ENCODE measurements at places on chromosomes 1 and 21.

DNA sequence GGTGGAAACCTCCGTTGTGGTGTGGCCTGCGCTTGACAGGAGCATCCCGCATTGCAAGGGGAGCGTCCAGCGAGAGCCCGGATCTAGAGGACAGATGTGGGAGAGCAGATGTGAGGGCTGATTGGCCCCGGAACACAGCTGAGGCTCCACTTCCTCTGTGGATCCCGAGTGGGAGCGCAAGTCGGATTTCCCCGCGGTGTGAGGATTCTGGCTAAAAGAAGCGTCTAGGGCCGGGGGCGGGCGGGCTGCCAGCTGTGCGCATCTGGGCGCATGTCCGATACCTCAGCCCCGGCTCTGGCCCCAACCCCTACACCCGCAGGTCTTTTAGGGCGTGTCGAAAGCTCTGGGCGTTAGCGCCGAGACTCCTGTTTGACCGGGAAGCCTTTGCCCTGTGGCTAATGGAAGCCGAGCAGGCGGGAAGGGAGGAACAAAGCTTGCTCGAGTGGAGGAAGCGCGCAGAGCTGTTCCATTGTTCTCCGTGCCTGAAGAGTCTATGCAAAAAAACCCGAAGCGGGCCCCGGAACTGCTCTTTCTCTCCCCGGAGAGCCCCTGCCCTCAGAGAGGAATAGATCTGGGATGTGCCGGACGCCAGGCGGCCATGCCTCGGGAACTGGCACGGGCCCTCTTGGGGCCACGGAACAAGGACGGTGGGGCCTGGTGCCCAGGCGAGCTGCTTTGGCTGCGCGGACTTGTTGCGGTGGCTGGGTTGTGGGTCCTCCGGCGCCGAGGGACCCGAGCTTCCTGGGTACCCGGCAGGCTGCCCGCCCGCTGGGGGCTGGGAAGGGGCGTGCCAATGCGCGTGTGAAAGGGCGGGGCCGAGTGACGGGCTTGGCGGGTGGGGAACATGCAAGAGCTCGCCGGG is 111.1 kb downstream of the NAV1 start:
- DNase-seq: no peak

- DNase-seq: no peak
Measured at GRCh38 chr21:36576441-36576840, 96.5 kb upstream of the CLDN14 start.

DNA sequence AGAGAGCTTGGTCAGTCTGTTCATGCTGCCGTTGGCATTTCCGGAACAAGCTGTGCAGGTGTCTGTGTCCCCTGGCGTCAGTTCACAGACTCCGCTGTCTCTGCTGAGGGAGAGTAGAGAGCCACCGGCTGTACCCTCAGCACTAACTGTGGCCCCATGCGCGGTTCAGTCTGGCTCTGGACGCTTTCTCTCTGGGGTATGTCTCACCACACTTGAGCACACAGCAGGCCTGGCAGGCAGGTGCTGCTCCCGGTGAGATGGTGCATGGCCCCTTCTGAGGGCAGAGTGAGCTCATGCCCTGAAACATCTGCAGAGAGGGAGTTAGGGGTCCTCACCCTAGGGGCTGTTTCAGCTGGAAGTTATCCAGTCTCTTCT is 60.0 kb upstream of the TLR5 start:
- no peak for DNase-seq

DNA sequence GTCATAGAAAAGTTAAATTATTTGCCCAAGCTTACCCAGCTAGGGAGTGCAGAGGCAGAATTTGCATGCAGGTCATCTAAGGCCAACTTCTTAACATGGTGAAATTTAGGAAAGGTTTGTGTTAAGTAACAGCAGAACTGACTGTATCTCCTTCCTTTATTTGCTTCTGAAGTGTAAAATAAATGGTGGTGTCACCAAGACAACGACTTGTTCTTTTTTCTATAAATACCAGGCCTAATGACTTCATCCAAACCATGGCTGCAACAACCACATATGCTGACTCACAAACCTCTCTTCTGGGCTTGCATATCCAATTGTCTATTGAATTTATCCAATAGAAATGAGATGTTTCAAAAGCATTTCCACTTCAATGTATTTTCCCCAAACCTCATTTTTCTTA is 19.1 kb downstream of the COL24A1 start:
- DNase-seq: no peak

DNA sequence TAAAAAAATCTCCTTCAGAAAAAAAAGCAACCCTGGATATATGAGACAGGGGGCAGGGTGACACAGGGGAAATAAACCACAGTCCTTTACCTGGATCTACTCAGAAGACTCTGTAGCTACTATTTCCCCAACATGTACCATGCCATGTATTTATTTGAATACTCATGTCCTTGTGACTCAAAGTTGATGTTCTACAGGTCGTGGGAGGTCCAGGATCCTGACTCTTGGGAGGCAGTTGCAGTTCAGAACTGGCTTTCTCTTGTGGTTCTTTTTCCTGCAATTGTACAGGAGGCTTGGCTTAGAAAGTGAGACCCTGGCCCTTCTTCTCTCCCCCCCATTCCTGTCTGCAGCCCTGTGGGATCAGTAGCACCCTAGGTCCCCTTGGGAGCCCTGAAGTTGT is 5.8 kb upstream of the IL24 start:
- DNase-seq: no peak

DNA sequence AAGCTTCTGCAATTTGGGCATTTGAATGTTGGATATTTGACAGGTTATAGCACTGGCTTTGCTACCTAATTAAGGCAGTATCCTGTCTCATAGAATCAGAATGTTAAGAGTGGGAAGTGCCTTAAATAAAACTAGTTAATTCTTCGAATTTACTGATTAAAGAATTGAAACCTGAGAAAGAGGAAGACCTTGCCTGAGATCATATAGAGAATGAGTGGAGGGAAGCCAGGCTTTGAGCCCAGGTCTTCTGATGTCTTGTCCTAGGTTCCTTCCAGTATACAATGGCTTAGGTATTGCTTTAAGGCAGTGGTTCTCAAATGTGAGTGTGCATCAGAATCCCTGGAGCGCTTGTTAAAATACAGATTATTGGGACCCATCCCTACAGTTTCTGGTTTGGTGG is 20.9 kb upstream of the SH3BGRL3 start:
- DNase-seq: no peak

- no peak for DNase-seq
Measured at GRCh38 chr21:42403611-42404231, at the start of gene UBASH3A. Gene UBASH3A (plus strand): TSS chr21:42403902. CDS start chr21:42403946, 44 bp downstream.

DNA sequence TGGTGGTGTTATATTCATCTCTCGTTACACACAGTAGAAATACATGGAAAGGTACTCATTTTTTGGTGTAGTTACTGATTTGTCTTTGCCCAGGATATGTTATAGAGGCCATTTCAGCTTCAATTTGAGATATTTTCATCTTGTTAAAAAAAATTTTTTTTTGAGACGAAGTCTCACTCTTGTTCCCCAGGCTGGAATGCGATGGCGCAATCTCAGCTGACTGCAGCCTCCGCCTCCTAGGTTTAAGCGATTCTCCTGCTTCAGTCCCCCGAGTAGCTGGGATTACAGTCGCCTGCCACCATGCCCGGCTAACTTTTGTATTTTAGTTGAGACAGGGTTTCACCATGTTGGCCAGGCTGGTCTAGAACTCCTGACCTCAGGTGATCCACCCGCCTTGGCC is 19.0 kb downstream of the MORC3 start:
- no peak for DNase-seq

DNA sequence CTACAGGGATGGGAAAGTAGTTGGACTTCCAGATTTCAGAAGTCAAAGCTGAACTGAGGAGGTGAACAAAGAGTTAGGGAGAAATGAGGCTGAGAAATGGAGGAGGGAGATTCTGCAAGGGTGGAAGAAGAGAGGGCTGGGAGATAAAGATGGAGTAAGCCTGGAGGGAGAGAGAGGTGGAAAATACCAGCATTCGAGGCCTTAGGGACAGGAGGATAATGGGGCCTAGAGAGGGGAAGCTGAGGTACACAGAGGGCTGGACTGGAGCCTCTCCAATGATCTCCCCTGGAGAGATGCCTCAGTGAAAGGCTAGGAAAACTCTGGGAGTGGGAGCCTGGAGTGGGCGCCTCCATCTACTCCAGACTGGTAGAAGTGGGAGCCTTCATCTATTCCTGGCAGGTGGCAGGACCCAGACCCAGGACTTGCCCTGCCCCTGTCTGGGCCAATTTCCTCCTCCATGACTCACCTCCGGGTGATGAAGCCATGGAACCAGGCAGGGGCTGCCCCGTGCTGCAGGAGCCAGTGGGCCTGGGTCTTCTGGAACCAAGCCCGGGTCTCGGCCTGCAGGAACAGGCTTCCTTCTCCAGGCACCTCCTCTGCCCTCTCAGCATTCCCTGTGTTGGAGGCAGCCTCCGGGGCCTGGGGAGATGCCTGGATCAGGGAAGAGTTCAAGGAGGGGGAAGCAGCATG is 1.9 kb downstream of the SH2D2A start:
- no peak for DNase-seq

DNA sequence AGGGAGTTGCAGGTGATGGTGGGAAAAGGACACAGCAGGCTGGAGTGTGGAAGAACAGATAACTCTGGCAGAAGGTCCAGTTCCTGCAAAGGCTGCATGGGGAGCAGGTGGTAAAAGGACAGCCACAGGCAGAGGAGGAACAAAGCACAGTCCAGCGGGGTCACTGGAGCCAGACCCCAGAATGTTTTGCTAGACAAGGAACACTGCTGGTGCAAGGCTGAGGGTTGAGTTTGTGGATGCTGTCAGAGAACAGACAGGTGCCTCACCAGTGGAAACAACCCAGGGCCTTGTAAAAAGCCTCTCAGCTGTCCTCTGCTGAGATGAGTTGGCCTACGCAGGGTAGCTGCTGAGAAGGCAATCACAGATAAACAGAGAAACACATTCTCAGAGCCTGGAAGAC is 101.7 kb downstream of the SSBP3 start:
- DNase-seq: no peak

- no peak for DNase-seq
Measured at GRCh38 chr21:37749132-37749531, 167.1 kb downstream of the KCNJ6 start.

DNA sequence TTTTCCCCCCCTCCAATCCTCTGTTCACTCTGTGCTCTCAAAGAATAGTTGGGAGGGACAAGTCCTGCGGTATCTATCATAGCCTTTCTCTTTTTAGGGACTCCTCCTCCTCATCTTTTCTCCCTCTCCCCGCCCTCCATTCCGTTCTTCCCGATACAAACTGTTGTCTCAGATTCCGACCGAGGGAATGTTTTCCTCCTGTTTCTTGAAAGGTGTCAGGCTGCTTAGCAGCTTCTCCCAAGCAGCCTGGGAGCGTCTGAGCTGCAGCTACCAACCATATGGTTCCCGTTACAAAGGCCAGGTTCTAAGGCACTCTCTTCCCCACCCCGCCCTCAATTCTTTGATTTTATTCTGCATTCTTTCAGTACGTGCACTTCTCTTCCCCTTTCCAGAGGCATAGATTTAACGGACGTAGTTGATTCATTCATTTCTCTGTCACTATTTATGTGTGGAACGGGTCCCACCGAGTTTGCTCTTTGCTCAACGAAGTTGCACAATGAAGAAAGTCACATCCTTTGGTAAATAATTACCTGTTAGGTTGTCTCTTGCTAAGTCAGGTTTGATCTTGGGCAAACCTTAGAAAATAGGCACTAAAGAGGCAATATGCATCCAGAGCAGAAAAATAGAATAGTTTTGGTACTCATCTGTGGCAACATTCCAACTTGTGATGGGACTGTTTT is 2.8 kb downstream of the ADGRL2 start:
- no peak for DNase-seq

GRCh38 chr1:233386336-233386735 is 58.8 kb downstream of the MAP3K21 start:
- no peak for DNase-seq

- no peak for DNase-seq
Measured at GRCh38 chr1:219414250-219414649, 198.7 kb downstream of the ZC3H11B start.

DNA sequence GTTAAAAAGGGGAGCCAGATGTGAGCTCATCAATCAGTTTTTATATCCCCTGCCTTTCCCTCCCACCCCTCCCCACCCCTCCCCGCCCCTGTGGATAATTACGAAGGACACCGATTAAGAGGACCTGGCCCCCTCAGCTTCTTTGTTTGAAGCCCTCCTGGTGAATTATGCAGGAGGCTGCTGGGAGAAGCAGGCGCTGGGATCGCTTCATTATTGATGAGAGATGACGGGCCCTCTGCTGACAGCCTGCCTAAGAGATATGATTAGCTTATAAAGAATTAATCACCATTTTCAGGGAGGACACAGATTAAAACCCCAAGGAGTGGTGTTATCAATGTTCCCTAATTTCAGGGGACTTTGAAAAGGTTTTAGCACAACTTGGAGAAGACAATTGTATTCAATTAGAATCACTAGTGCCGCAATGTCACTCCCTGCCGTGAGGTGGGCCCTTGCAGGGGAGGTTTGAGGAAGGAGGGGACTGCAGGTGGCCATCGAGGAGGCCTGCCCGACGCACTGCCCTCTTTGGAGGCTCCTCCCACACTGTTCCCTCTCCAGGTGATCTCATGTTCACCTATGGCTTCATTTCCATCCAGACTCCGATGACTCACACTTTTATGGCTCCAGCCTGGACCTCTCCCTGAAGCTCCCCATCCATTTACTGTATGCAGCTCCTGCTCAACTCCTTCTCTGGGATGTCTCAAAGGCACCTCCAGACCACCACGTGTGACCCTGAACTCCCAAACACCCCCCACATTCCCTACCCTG is 67.0 kb upstream of the KLHDC7A start:
- no peak for DNase-seq

- DNase-seq: no peak
Measured at GRCh38 chr1:12585951-12586942, 31.8 kb downstream of the DHRS3 start.
